ENCODE measurements at places on chromosomes 2 and 18. TPM values are rescaled to one million over a fixed set of nuclear protein-coding genes. Genes with fewer than 3 reads are reported as not detected.

Gene LYG1
- total RNA-seq = 0.20 TPM

Gene NT5DC4
- not detected for total RNA-seq

Gene SERPINB3
- total RNA-seq = 879 TPM

Gene MAPK4
- total RNA-seq = 0.12 TPM

Gene C2orf66
- not detected for total RNA-seq

Gene OXER1
- total RNA-seq = 0.40 TPM

Gene TUBA3D
- not detected for total RNA-seq

Gene PXDN
- 7.1 TPM for total RNA-seq

Gene G6PC2
- total RNA-seq = not detected

Gene TTC21B
- total RNA-seq = 4.8 TPM

Gene SIX2
- 0.12 TPM for total RNA-seq

Gene LAMA3
- 40.1 TPM for total RNA-seq

Gene UGT1A4
- total RNA-seq = 0.80 TPM

Gene LYPD6B
- total RNA-seq = 3.2 TPM

Gene HOXD13
- not detected for total RNA-seq

Gene TUBA3E
- not detected for total RNA-seq

Gene ALPP
- not detected for total RNA-seq

Gene LDAH
- total RNA-seq = 10.8 TPM

Gene SIX3
- total RNA-seq = not detected

Gene UNC80
- total RNA-seq = 0.04 TPM

Gene TRIM43
- not detected for total RNA-seq

Gene RAPH1
- total RNA-seq = 27.7 TPM

Gene GAD1
- 1.1 TPM for total RNA-seq

Gene MAPRE2
- 4.5 TPM for total RNA-seq

Gene PDCD1
- total RNA-seq = 0.20 TPM

Gene CIDEA
- total RNA-seq = 0.80 TPM

Gene RNU2-63P
- 5.2 TPM for total RNA-seq

Gene GALR1
- total RNA-seq = not detected

Gene RIT2
- total RNA-seq = not detected

Gene ARHGEF4
- total RNA-seq = 41.8 TPM

Gene KRTCAP3
- 26.0 TPM for total RNA-seq

Gene CHRNG
- total RNA-seq = not detected

Gene PTPN2
- total RNA-seq = 24.9 TPM

Gene ZNF142
- 13.8 TPM for total RNA-seq

Gene GRHL1
- total RNA-seq = 123 TPM

Gene DHX57
- total RNA-seq = 9.0 TPM

Gene STARD7
- total RNA-seq = 66.1 TPM

Gene CDH7
- total RNA-seq = not detected

Gene AKAIN1
- not detected for total RNA-seq

Gene CYTIP
- 1.3 TPM for total RNA-seq

Gene ATG9A
- total RNA-seq = 29.9 TPM

Gene DIPK1C
- total RNA-seq = not detected

Gene ALPI
- not detected for total RNA-seq

Gene CRACDL
- total RNA-seq = 6.6 TPM

Gene ANKRD30B
- total RNA-seq = not detected

Gene AMER3
- not detected for total RNA-seq

Gene SRBD1
- 9.2 TPM for total RNA-seq
